ENCODE measurements at places on chromosomes 5 and 9. TPM values are rescaled to one million over a fixed set of nuclear protein-coding genes. Genes with fewer than 3 reads are reported as not detected.

- H3K4me3 ChIP-seq, result no peak overlapping the region
- no peaks in the 10 kb centered on the region for H3K36me3 ChIP-seq
- DNase-seq, result no peak
- H3K27ac ChIP-seq, result no peak overlapping the region
Measured at GRCh38 chr5:125198270-125198974, 452.0 kb upstream of the ZNF608 start.

- no peaks in the 10 kb centered on the region for H3K36me3 ChIP-seq
- no peaks in the 10 kb centered on the region for H3K4me1 ChIP-seq
- H3K27ac ChIP-seq, result no peak overlapping the region
- no peak overlapping the region for H3K4me3 ChIP-seq
Measured at GRCh38 chr5:92518318-92518904, 1062.6 kb downstream of the NR2F1-AS1 start.

- no peaks in the 10 kb centered on the region for H3K36me3 ChIP-seq
- H3K27ac ChIP-seq, result no peak overlapping the region
- H3K4me3 ChIP-seq, result no peak overlapping the region
- no peak for DNase-seq
- no peaks in the 10 kb centered on the region for H3K4me1 ChIP-seq
Measured at GRCh38 chr5:13955896-13956295, 11.4 kb upstream of the DNAH5 start.

- H3K27ac ChIP-seq, result no peak overlapping the region
- no peak overlapping the region for H3K4me3 ChIP-seq
- H3K36me3 ChIP-seq, result no peaks in the 10 kb centered on the region
- no peak for DNase-seq
Measured at GRCh38 chr5:63500242-63500641, 462.0 kb downstream of the HTR1A start.

DNA sequence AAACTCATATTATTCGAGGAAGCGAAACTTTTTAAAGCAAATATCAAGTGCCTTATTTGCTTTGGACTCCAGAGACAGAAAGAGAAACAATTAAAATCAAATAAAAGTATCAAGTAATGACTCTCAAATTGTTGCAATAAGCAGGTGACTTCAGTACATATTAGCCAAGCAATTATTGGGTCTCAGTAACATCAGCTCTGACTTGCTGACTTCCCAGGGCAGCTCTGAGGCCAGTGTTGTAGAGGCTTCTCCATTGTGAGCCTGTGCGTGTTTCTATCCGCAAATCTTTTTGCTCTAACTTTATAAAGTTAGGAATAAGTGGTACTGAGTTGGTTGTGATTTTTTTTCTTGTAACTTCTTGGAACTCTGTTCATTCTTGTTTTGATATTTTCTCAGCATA, 186.8 kb upstream of the PRLR start:
- H3K27ac ChIP-seq, result no peak overlapping the region
- H3K27me3 ChIP-seq, result no peaks in the 10 kb centered on the region
- DNase-seq, result no peak
- no peaks in the 10 kb centered on the region for H3K36me3 ChIP-seq
- no peak overlapping the region for H3K4me3 ChIP-seq

DNA sequence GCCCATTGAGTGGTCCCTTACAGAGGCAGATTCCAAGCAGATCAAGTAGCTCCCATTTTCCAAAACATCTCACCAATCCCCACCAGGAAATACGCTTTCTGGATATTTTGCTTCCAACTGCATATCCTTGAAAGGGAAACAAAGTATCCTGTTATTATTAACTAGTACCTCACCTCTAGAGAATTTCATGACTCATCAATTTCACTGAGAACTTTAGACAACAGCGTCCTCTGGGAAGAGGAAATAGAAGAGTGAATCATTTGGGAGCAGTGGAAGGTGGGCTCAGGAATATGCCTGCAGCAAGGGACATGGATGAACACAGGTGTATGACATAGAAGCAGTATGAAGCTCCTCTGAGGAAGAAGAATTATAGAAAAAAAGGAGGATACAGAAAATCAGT, 186.7 kb downstream of the MARCHF11 start:
- H3K27ac ChIP-seq, result no peak overlapping the region
- DNase-seq, result no peak
- no peaks in the 10 kb centered on the region for H3K4me1 ChIP-seq
- no peak overlapping the region for H3K4me3 ChIP-seq
- H3K27me3 ChIP-seq, result no peaks in the 10 kb centered on the region

- H3K36me3 ChIP-seq, result no peaks in the 10 kb centered on the region
- no peaks in the 10 kb centered on the region for H3K4me1 ChIP-seq
- no peaks in the 10 kb centered on the region for H3K27me3 ChIP-seq
- H3K4me3 ChIP-seq, result no peak overlapping the region
- DNase-seq, result no peak
Measured at GRCh38 chr9:86594724-86595123, 240.5 kb upstream of the TUT7 start.

DNA sequence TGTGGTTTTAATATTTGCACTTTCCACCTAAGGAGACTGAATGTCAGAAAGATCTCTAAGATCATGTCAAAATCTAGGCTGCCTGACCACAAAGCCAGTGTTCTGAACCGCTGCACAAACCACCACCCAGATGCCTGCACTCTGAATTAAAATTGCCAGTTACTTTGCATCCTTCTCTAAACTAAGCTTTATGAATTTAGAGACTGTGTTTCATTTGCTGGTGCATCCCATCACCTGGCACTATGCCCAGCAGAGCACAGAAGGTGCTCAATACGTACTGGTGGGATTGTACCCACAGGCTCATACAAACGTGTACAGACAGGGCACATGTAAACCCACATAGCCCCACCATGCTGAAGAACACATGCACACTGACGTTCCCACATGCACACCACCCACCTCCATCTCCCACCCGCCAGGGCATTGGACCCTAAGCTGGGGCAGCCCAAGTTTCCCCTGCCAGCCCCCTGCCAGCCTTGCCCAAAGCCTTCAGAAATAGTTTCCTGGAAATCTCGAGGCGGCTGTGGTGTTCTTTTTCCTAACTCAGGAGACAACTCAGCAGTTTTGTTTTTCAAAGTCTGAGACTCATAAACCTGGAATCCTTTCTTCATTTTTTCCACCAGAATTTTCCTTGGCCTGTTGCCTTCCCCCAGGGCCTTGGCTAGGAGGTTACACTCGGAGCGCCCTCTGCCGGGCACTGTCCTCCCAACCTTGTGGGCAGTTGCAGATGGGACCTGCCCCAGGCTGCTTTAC, 9.6 kb upstream of the TRAF1 start:
- H3K4me1 ChIP-seq, result peaks cover 61% of the 10 kb centered on the region
- peak; percentile 80 for DNase-seq
- peak overlapping the region; percentile 36 for H3K4me3 ChIP-seq
- H3K36me3 ChIP-seq, result no peaks in the 10 kb centered on the region

DNA sequence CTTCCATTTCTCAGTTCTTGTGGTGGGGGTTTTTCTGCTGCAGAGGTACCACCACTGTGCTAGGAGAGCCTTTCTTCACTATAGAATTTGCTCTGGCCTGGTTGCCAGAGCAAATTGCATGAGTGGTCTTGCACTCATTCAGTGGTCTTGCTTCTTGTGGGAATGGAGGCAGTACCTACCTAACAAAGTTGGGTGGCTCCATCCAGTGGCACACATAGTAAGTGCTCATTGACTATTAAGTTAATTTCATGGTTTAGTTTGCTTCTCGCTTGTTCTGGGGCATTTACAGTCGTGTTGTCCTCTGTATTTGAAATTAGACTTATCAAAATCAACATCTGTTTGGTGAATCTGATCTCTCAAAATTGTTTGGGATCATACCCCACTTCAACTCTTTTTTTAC, 23.0 kb downstream of the SLC28A3 start:
- H3K27me3 ChIP-seq, result no peaks in the 10 kb centered on the region
- H3K36me3 ChIP-seq, result no peaks in the 10 kb centered on the region
- H3K4me3 ChIP-seq, result no peak overlapping the region
- H3K4me1 ChIP-seq, result peaks cover 4% of the 10 kb centered on the region

DNA sequence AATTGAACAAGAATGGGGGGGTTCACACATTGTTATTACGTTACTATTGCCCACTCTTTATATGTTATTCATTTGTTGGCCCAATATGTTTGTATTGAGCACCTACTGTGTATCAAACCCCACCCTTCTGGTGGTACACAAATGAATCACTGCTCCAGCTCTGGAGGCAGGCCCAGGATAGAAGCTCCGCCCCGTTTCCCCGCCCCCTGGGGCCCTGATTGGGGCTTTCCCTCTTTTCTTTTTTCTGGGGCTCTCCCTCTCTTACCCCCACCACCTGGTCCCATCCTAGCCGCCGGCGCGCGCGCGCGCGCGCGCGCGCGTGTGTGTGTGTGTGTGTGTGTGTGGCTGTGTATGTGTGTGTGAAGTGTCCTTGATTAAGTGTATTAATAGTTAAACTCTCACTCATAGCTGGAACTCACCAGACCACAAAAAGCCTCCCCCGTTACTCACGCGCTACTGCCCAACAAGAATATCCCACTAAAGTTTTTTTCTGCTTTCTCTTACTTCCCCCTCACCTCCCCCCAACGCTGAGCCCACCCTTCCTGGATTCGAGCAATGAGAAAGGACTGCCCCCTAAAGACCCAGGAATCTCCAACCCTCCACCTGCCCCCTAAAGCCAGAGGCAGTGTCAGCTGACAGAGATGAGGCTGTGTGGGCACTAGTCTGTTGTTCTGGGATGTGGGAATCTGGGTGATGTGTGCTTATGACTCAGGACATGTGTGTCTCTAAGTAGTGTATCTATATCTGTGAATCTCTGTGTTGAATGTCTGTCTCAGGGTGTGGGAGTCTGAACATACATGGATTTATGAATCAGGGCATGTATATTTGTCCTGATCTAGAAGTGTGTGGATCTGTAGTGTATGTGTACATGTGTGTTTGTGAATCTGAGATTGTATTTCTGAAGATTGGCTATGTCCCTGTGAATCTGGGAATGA, 4.0 kb downstream of the CXXC5 start:
- H3K4me3 ChIP-seq, result no peak overlapping the region
- peaks cover 37% of the 10 kb centered on the region for H3K27me3 ChIP-seq
- DNase-seq, result peak; percentile 41
- H3K36me3 ChIP-seq, result no peaks in the 10 kb centered on the region

GRCh38 chr5:1420211-1421195, 24.7 kb downstream of the SLC6A3 start:
- no peaks in the 10 kb centered on the region for H3K36me3 ChIP-seq
- no peaks in the 10 kb centered on the region for H3K4me1 ChIP-seq
- no peak overlapping the region for H3K27ac ChIP-seq
- DNase-seq, result no peak

DNA sequence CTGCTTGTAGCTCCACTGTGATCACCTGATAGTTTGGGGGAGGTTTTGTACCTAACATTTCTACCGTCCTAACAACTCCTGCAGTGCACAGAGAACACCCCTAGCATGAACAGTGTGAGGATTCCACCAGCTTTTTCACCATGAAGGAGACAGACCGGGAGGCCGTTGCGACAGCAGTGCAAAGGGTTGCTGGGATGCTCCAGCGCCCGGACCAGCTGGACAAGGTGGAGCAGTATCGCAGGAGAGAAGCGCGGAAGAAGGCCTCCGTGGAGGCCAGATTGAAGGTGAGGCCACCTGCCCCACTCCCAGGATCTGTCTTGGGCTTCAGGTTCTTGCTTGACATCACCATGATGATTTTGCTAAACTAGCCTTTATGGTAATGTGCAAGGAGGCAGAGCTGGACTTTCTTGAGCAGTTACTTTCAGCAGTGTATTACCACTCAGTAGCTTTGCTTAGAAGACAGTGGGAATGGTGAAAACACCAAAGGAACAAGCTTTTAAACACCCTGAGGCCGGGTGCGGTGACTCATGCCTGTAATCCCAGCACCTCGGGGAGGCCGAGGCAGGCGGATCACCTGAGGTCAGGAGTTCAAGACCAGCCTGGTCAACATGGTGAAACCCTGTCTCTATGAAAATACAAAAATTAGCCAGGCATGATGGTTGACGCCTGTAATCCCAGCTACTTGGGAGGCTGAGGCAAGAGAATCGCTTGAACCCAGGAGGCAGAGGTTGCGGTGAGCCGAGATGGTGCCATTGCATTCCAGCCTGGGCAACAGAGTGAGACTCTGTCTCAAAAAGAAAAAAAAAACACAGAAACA, 3.3 kb downstream of the EXOC3 start:
- no peak for DNase-seq
- no peak overlapping the region for H3K27ac ChIP-seq
- no peaks in the 10 kb centered on the region for H3K27me3 ChIP-seq
- peaks cover 34% of the 10 kb centered on the region for H3K4me1 ChIP-seq
- H3K4me3 ChIP-seq, result no peak overlapping the region

GRCh38 chr9:138104251-138105122, 226.9 kb downstream of the CACNA1B start:
- no peak overlapping the region for H3K4me3 ChIP-seq
- no peaks in the 10 kb centered on the region for H3K27me3 ChIP-seq
- no peak for DNase-seq
- no peak overlapping the region for H3K27ac ChIP-seq

- H3K4me1 ChIP-seq, result peaks cover 7% of the 10 kb centered on the region
- no peak for DNase-seq
- H3K27ac ChIP-seq, result no peak overlapping the region
- H3K27me3 ChIP-seq, result no peaks in the 10 kb centered on the region
- no peak overlapping the region for H3K4me3 ChIP-seq
- H3K36me3 ChIP-seq, result no peaks in the 10 kb centered on the region
Measured at GRCh38 chr5:87229780-87230179, 37.9 kb upstream of the RASA1 start.

DNA sequence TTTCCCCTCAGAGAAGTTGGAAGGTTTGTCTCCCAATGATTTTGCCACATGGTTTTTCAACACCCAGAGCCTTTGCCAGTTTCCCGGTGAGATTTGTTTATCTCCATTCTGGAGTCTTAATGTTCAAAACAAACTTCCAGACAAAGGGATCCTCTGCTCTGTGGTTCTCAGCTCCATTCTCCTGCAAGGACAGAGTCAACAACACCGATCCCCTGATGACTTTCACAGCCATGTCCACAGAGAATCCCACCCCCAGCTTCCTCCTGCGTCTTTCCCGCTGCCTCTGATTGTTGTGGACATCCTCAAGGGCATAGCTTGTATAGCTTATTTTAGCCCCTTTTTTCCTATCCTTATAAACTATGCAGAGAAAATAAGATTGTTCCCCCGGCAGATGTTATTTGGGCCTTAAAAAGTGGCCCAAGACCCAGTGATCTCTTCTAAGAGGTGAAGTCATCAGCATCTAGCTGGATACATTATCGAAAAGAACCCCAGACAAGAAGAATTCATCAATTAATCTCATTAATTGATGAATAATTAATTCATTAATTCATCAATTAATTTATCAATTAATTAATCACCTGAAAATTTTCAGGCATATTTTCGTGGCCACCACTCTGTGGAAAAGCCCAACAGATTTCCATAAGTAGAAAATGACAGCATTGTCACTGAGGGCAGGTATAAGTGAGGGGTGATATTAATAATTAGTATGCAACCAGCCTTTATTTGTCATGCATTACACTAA, 2.9 kb upstream of the ABLIM3 start:
- no peaks in the 10 kb centered on the region for H3K36me3 ChIP-seq
- no peak for DNase-seq
- no peaks in the 10 kb centered on the region for H3K27me3 ChIP-seq
- peaks cover 10% of the 10 kb centered on the region for H3K4me1 ChIP-seq
- H3K27ac ChIP-seq, result no peak overlapping the region
- H3K4me3 ChIP-seq, result no peak overlapping the region

- no peak overlapping the region for H3K4me3 ChIP-seq
- H3K27me3 ChIP-seq, result no peaks in the 10 kb centered on the region
- H3K27ac ChIP-seq, result no peak overlapping the region
- DNase-seq, result no peak
Measured at GRCh38 chr5:20307391-20307790, 319.4 kb upstream of the CDH18 start.

GRCh38 chr5:31553863-31554262, 21.8 kb downstream of the C5orf22 start:
- no peak overlapping the region for H3K27ac ChIP-seq
- no peak overlapping the region for H3K4me3 ChIP-seq
- no peak for DNase-seq
- peaks cover 17% of the 10 kb centered on the region for H3K36me3 ChIP-seq

PCDHA6 gene
- not detected for total RNA-seq

QRFP gene
- total RNA-seq, result not detected

GABBR2 gene
- total RNA-seq, result not detected

TAF11L10 gene
- total RNA-seq, result not detected
